NCI-H510A (cell line): ENCODE measurements at places on chromosomes 6 and 20.

- DNase-seq: no peak
Observed at GRCh38 chr6:158766621-158767455, 52.3 kb downstream of the EZR start.

- no peak for DNase-seq
Observed at GRCh38 chr20:61719691-61720347, 345.9 kb downstream of the TAF4 start.

GRCh38 chr20:48393737-48394314 is 434.0 kb downstream of the PREX1 start:
- DNase-seq: no peak

DNA sequence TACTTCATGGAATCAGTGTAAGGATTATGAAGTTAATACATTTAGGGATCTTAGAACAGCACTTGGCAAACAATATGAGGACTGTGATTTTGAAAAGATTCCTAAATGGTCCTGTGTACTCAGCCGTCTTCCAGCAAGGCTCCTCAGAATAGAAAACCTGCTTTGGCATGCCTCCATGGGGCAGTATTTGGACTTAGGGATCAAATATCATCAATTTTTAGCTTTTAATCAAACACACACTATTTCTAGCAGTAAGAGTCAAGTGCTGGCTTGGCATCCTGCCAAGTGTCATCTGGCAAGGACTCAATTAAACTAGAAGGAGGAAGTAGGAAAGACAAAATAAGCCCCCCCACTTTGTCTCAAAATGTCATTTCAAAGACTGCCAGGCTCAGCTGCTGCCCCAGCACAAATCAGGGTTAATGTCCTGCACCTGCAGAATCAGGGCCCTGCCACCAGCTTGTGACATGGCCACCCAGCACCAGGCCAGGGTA is 40.8 kb downstream of the IYD start:
- DNase-seq: no peak

DNA sequence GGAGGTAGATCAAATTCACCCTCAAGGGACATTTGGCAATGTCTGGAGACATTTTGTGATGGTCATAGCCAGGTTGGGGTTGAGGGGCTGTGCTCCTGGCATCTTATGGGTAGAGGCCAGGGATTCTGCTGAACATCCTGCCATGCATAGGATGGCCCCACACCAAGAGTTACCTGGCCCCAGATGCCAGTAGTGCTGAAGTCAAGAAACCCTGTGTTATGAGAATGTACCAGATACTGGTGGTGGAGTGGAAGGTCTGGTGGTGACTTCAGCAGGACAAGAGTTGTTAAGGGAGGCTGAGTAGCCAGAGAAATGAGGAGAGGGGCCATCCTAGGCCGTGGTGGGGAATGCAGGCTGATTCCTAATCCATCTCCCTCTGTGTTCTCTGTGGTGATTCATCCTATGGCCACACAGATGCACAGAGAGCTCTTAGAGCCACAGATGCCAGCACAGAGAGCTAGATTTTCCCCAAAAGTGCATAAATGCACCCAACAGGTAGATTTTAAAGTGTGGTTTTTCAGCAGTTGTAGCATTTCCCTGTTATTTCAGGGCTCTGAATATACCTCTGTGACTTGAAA is 43.6 kb downstream of the CDYL start:
- DNase-seq: no peak
